ENCODE measurements at places on chromosomes 7 and 10.

- H3K4me1 ChIP-seq: no peaks in the 10 kb centered on the region
- ATAC-seq: no peak
- no peaks in the 10 kb centered on the region for H3K27me3 ChIP-seq
- H3K4me3 ChIP-seq: no peak overlapping the region
- H3K27ac ChIP-seq: no peak overlapping the region
Observed at GRCh38 chr10:71999360-72000072, 35.3 kb downstream of the CHST3 start.

GRCh38 chr10:130221456-130222375 lies 85.5 kb downstream of the GLRX3 start:
- no peaks in the 10 kb centered on the region for H3K27me3 ChIP-seq
- no peak for ATAC-seq

- no peak overlapping the region for H3K4me3 ChIP-seq
- peaks cover 6% of the 10 kb centered on the region for H3K27me3 ChIP-seq
- no peak overlapping the region for H3K27ac ChIP-seq
- no peaks in the 10 kb centered on the region for H3K4me1 ChIP-seq
Observed at GRCh38 chr10:111516144-111516543, 439.3 kb downstream of the ADRA2A start.

GRCh38 chr10:109427411-109427810 lies 495.9 kb downstream of the XPNPEP1 start:
- H3K27ac ChIP-seq: no peak overlapping the region
- no peaks in the 10 kb centered on the region for H3K27me3 ChIP-seq
- no peak for ATAC-seq
- no peaks in the 10 kb centered on the region for H3K36me3 ChIP-seq
- no peaks in the 10 kb centered on the region for H3K4me1 ChIP-seq

- no peak for ATAC-seq
- peaks cover 5% of the 10 kb centered on the region for H3K4me1 ChIP-seq
- no peak overlapping the region for H3K27ac ChIP-seq
Observed at GRCh38 chr10:15461353-15462108, 90.4 kb upstream of the FAM171A1 start.

- no peak overlapping the region for H3K27ac ChIP-seq
- H3K4me3 ChIP-seq: no peak overlapping the region
- no peaks in the 10 kb centered on the region for H3K36me3 ChIP-seq
- peaks cover 16% of the 10 kb centered on the region for H3K27me3 ChIP-seq
- ATAC-seq: no peak
- peaks cover 10% of the 10 kb centered on the region for H3K4me1 ChIP-seq
Observed at GRCh38 chr10:114923551-114923950, 14.4 kb upstream of the TRUB1 start.

GRCh38 chr7:47600199-47601118 lies 18.5 kb upstream of the TNS3 start:
- ATAC-seq: no peak
- no peak overlapping the region for H3K27ac ChIP-seq
- H3K4me1 ChIP-seq: no peaks in the 10 kb centered on the region

DNA sequence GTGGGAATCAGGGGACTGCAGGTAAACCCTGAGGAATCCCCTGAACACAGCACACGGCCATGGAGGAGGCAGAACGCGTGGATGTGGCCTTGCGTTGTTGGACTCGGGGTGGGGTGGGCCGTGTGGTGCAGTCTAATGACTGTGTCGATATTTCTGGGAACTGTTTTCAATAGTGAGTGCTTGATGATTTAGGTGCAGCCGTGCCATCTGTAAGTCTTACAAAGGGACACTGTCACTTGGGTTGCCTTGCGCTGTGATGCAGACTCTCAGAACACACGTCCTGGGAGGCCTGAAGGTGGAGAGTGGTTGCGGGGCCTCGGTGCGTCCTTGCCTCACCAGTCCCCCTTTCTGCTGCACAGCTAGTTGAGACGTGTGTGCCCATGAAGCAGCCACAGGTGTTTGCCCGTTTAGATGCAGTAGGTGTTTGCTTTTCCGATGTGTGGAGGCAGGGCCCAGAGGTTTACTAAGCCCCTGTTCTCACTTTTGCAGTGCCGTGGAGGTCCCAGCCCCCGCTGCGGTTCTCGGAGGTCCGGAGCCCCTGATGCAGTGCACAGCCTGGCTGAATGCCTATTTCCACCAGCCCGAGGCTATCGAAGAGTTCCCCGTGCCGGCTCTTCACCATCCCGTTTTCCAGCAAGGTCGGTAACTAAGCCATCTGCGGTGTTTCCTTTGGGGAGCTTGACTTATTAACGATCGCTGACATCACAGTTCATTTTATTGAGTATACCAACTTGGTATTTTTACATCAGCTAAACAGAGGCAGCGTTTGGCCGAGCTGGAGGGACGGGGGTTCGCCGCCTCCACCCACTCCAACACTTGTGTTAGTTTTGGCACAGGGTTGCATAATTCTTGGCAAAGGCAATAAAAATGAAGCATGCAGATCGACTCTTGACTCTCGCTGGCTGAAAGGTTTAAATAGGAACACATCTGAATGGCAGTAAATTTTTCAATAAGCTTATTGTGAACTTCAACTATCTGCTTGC lies 240.7 kb downstream of the MGMT start:
- peaks cover 39% of the 10 kb centered on the region for H3K36me3 ChIP-seq
- no peak overlapping the region for H3K27ac ChIP-seq
- H3K27me3 ChIP-seq: no peaks in the 10 kb centered on the region
- H3K4me1 ChIP-seq: peaks cover 4% of the 10 kb centered on the region
- no peak overlapping the region for H3K4me3 ChIP-seq

GRCh38 chr7:127900141-127900540 lies 131.1 kb downstream of the LRRC4 start:
- H3K4me3 ChIP-seq: no peak overlapping the region
- H3K27me3 ChIP-seq: no peaks in the 10 kb centered on the region
- peaks cover 33% of the 10 kb centered on the region for H3K36me3 ChIP-seq
- H3K4me1 ChIP-seq: peaks cover 38% of the 10 kb centered on the region

DNA sequence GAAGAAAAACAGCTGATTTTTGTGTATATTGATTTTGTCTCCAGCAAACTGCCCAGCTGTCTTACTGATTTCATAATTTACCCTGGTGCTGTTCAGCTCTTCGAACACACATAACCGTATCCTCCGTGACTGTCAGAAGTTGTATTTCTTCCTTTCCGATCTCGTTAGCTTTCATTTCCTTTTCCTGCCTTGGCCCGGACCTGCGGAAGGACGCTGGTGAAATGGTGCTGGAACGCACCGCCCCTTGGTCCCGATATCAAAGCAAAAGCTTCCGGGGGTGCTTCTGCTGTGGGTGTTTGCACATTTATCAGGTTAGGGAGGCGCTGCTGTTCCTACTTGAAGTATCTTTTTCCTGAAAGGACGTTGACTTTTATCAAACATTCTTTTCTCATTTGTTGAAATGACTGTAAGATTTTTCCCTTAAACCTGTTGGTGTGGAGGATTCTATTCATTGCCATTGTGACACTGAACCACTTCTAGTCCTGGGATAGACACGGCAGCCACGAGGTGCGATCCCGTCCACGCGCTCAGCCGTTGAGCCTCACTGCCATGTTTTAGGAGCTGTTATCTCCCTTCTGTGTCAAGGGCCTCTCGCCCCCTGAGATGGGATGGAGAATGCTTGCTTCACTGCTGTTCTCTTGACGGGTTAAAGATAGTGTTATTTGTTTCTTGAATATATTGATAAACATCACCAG lies 72.6 kb downstream of the FOXL3 start:
- peak overlapping the region; percentile 94 for H3K27ac ChIP-seq
- H3K27me3 ChIP-seq: no peaks in the 10 kb centered on the region
- H3K4me1 ChIP-seq: peaks cover 38% of the 10 kb centered on the region
- H3K36me3 ChIP-seq: peaks cover 4% of the 10 kb centered on the region
- ATAC-seq: peak; percentile 53

GRCh38 chr7:127665922-127666321 lies 13.9 kb downstream of the SND1 start:
- H3K27ac ChIP-seq: peak overlapping the region; percentile 93
- H3K36me3 ChIP-seq: peaks cover 86% of the 10 kb centered on the region
- no peaks in the 10 kb centered on the region for H3K27me3 ChIP-seq
- peak overlapping the region; percentile 73 for H3K4me3 ChIP-seq
- no peak for ATAC-seq

GRCh38 chr10:133457100-133457841 lies 3.5 kb downstream of the SCART1 start:
- no peak overlapping the region for H3K4me3 ChIP-seq
- no peak for ATAC-seq
- H3K27me3 ChIP-seq: no peaks in the 10 kb centered on the region
- peaks cover 9% of the 10 kb centered on the region for H3K36me3 ChIP-seq
- no peak overlapping the region for H3K27ac ChIP-seq

DNA sequence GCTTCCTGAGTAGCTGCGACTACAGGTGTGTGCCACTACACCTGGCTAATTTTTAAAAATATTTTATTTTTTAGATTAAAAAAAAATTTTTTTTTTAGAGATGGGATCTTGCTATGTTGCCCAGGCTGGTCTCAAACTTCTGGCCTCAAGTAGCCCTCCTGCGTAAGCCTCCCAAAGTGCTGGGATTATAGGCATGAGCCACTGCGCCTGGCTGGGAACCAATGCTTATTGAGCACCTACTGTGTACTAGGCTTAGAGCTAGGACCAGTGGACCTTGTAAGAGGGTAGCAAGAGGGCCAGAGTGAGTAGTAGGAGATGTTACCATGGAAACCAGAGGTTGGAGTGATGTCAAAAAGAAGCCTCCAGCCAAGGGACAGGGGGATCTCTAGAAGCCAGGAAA lies 31.2 kb downstream of the COL26A1 start:
- peaks cover 5% of the 10 kb centered on the region for H3K4me1 ChIP-seq
- no peaks in the 10 kb centered on the region for H3K36me3 ChIP-seq
- no peak overlapping the region for H3K27ac ChIP-seq
- peaks cover 13% of the 10 kb centered on the region for H3K27me3 ChIP-seq

All from activated T-helper 17 cell treated with anti-CD3 and anti-CD28 coated beads, Interleukin-2, amount 50 U/mL, for 72 hours (primary cell).